Activated CD4-positive, CD25-positive, alpha-beta regulatory T cell (primary cell): ENCODE measurements at places on chromosomes 12 and 14.

- DNase-seq = no peak
These were observed 116.3 kb upstream of the PRICKLE1 start for GRCh38 chr12:42705863-42706262.

DNA sequence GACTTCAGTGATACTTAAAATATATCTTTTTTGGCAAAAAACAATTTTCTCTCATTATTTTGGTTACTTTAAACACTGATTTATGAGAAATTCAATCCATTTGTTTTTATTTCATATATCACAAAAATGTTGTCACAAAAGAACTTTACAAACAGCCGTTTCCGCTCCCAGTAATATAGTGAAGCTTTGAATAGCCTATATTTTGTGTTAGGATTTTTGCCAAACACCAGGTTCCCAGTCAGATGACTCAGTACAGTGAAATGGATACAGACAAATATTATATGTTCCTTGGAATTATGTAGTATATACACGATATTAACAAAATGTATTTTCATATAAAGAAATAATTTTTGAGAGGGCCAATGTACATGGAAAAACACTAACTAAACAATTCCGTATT is 411.1 kb downstream of the CCER1 start:
- no peak for DNase-seq

DNA sequence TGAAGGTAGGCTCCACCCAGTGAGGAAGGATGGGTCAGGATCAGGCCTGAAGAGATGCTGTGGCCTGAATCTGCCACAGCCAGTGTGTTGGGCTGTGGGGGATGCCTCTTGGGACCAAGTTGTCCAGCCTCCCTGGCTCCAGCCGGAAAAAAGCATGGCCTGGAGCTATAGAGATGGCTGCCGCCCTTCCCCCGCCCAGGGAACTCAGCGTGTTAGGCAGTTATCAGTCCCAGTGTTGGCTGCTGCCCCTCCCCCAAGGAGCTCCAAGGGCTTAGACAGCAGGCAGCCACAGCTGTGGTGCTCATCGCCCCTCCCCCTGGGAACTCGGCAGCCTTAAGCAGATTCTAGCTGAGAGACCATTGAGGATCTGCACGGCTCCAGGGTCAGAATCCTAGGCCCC is 158.0 kb downstream of the CAPZA3 start:
- DNase-seq = no peak

DNA sequence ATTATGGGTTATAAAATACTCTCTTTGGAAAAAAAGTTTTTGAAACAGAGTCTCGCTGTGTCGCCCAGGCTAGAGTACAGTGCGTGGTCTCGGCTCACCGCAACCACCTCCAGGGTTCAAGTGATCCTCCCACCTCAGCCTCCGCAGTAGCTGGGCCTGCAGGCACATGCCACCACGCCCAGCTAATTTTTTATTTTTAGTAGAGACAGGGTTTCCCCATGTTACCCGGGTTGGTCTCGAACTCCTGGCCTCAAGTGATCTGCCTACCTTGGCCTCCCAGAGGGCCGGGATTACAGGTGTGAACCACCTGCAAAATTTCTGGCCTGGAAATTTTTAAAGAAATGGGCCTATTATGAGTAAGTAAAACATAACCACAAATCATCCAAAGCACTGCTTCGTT is 3.8 kb downstream of the USP15 start:
- no peak for DNase-seq

- no peak for DNase-seq
These were observed 16.1 kb downstream of the INF2 start for GRCh38 chr14:104705340-104706047.

DNA sequence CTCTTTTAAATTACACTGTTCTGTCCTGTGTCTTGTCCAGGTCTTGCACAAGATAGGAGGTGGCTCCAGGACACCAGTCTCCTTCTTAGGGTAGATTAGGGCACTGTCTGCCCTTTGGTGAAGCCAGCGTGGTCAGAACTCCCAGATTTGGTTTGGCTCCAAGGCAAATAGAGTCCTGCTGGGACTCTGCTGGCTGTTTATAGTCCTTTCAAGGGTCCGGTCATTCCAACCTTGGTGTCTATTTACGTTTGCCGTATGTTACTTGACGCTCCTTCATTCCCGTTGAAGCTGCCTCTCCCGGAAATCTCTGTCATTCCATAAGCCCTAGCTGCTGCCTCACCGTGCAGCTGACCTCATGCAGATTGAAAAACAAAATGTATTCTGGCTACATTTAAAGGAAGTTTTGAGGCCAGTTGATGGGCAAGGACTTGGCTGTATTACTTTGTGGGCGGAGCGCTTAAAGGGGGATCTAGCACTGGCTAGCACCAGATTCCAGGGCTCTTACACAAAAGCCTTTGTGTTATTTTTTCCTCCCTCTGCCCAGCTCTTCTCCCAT is 180.6 kb downstream of the AKAP6 start:
- no peak for DNase-seq

GRCh38 chr14:100832311-100832960 is 6.5 kb downstream of the MEG3 start:
- DNase-seq = no peak

GRCh38 chr14:52891800-52892199 is 59.0 kb downstream of the FERMT2 start:
- DNase-seq = no peak

DNA sequence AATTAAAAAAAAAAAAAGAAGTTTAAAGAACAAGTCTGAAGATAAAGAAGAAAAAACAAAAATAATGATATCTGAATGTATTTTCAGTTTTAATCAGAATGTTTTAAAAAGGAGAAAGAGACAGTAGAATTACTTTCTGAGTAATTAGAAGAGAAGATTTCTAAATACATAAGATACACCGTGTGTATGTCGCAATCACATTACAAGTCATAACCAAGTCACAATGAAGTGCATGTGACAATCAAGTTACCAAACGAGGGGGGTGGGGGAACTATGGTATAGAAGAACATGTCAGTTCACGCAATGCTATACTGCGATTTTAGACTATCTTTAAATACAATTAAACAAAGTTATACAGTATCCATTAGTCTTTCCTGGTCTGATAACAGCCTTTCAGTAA is 1464.1 kb upstream of the FLRT2 start:
- DNase-seq = no peak

DNA sequence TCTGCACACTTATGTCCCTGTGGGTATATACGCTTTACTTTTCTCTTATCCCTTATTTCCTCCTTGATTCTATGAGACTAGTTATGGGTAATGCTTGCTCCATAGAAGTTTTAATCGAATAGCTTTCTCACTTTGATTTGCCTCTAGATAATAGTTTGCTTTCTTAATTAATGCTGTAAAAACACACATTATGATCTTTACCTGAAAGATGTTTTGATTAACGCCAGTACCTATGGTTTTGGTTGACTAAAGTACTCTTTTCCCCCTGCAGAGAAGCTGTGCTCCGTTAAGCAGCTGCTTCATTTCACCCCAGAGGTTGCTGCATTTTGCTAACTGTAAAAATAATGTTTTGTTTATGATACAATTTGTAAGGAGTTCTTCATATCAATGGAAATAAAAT is 362.3 kb downstream of the FLRT2 start:
- DNase-seq = no peak

- no peak for DNase-seq
These were observed 57.3 kb downstream of the MAX start for GRCh38 chr14:65045006-65045405.

- DNase-seq = no peak
These were observed 134.3 kb downstream of the TTC7B start for GRCh38 chr14:90681929-90682328.

DNA sequence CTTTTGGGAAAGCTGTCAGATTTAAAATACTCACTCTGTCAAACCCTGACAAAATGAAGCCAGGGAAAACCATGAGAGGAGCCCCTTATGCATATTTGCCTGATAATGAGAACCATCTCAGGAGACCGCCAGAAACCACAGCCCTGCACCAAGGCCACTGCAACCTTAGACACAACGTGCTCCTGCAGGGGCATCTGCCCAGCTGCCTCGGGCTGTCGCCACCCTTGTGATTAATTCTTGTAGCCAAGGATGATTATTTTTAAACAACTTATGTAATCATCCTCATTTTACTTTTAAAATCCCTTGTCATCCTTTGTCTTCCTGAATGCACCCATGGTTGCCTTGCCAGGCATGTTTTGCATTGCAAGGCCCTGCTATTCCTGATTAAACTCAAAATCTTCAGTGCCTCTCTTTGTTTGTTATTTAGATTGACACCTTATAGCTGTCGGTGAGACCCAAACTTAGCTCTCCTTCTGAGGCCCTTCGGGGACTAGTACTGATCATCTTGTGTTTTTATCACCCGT is 766.4 kb upstream of the TMEM132C start:
- DNase-seq = no peak

- no peak for DNase-seq
These were observed 1.0 kb downstream of the RASAL1 start for GRCh38 chr12:113134521-113134951.

GRCh38 chr12:6538420-6539313 is 4.3 kb downstream of the GAPDH start:
- no peak for DNase-seq

DNA sequence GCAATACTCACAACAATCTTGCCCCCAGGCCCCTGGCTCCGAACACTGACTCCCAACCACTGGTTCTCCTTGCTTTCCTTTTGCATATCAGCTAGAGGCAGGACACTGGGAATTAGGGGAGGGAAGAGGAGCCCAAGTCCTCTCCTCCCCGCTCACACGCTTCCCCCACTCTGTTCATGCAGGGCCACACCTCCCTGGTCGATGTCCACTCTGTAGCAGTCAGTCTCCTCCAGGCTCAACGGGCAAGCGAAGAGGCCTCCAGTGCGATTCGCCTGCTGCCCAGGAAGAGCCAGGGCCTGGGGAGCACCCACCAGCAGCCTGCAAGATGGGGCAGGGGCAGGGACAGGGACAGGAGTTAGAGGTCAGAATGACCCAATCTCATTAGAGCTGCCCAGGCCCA is 4.8 kb downstream of the ITGA7 start:
- DNase-seq = no peak

DNA sequence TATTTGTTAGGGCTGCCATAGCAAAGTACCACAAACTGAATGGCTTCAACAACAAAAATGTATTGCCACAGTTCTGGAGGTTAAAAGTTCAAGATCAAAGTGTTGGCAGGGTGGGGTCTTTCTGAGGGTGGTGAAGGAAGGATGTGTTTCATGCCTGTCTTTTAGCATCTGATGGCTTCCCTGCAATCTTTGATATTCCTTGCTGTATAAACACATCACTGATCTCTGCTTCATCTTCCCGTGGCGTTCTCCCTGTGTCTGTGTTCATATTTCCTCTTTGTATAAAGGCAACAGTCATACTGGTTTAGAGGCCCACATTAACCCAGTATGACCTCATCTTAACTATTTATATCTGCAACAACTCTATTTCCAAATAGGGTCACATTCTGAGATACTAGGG is 167.5 kb downstream of the BTG1 start:
- peak; percentile 2 for DNase-seq

DNA sequence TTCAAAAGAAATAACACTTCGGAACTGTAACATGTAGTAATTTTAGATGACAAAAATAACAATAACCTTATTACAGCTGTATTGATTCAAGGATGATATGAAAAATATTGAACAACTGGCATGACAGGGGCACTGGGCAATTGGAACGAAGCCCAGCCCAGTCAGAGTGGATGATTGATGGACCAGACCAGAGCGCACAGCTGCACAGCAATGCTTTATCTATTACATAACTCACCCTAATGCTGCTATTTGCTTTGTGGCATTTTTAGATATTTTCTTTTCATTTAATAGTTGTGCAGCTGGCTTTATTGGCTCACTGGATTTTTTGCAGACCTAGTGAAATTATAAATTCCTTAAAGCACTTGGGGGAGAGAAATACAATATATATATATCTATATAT is 26.9 kb upstream of the FERMT2 start:
- no peak for DNase-seq

- DNase-seq = no peak
These were observed 256.5 kb upstream of the NPAS3 start for GRCh38 chr14:32682214-32682613.

- no peak for DNase-seq
These were observed 214.6 kb upstream of the PRKD1 start for GRCh38 chr14:30142216-30142615.

DNA sequence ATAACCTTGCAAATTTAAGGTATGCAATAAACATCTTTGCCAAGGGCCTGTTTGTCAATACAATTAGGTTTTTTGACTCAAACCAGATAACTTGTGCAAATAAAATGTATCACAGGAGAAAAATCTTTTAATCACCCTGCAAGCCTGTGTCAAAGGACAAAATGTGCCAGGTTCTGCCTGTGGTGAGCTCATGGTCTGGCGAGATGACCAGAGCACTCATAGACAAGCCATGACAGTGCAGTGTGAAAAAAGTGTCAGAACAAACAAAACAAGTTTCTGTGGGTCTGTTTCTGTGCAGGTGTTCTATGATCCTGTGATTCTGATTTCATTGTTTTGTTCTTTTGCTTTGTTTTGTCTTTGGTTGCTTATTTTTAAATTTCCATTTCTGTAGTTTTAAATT is 847.2 kb downstream of the VRK1 start:
- DNase-seq = no peak

DNA sequence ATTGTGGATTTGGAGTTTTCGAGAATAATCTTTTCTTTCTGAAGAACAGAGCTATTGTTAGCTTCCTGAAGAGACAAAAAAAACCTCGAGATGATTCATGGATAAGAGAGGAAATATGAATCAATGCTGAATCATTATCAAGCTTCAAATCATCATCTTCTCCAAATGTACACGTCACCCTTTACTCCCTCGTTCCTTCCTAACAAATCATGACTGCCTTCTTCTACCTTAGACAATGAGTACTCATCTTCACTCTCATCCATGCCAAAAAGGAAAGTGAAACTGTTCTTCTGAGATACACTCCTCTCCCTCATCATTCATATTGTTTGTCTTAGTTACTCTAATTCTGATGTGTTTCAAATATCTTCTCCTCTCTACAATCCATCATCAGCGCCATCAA is 1115.8 kb upstream of the ATXN7L3B start:
- DNase-seq = no peak

DNA sequence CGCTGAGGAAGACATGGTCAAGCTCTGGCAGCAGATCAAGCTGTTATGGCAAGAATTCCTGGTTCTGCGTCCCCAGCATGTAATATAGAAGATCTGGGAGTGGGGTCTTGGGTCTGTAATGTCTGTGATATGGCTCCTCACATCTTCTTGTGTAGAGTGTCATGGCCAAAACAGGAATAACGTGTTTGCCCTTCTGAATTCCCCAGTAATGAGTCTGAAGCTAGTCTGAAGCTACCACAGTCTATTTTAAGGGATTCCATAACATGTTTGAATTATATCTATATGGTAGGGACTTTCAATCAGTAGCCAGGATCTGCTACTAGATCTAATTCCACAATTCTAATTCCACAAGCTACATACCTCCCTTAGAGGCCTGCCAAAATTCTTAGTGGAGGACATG is 31.4 kb upstream of the SOX5 start:
- DNase-seq = no peak
